H9 (cell line): ENCODE measurements at places on chromosomes 5 and 9.

DNA sequence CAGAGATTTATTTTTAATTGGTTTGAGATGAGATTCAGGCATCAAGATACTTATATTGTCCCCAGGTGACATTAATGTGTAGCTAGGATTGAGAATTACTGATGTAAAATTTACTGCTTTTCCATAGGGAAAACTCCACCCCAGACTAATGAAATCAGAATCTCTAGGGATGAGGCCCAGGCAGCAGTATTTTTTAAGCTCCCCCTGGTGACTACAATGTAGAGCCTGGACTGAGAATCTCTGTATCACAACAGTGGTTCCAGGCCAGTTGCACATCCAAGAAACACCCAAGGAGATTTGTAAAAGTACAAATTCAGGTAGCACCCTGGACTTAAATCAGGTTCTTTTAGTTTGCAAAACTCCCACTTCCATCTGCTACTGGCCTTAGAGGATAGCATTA, 185.7 kb downstream of the MARCHF11 start:
- DNase-seq: no peak

DNA sequence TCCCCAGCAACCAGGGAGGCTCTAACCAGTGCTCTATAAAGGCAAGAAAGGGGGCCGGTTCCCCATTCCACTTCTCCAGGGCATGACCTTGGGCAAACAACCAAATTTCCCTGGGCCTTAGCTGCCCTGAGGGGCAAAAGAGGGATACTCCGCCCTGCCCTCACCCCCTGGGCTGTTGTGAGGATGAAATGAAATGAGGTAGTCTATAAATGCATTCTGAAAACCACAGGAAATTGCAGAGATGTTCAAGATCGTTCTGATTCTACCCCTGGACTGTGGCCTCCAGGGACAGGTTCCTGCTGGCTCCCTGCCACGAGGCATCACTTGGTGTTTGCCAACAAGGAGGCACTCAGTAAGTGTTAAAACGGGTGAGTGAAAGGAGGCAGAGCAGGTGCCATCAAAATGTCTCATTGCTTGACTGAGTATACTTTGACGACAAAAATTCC, 5.7 kb downstream of the RAPGEF1 start:
- no peak for DNase-seq

- DNase-seq: no peak
Observed at GRCh38 chr9:14434158-14434504, 120.2 kb upstream of the NFIB start.

DNA sequence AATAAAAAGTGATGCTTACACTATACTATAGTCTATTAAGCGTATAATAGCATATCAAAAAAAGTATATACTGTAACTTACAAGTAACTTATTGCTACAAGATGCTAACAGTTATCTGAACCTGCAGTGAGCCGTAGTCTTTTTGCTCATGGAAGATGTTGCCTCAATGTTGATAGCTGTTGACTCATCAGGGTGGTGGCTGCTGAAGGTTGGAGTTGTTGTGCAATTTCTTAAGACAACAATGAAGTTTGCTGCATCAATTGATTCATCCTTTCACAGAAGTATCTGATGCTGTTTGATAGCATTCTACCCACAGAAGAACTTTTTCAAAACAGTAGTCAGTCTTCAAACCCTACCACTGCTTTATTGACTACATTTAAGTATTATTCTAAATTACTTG, 7.8 kb upstream of the C9orf40 start:
- DNase-seq: no peak
